ENCODE measurements at places on chromosomes 6 and 20. TPM values are rescaled to one million over a fixed set of nuclear protein-coding genes. Genes with fewer than 3 reads are reported as not detected.

The SAPCD1 gene
- total RNA-seq, result not detected

The EFCAB8 gene
- total RNA-seq, result not detected

The NKX2-2 gene
- not detected for total RNA-seq

The VSX1 gene
- 3.0 TPM for total RNA-seq

The SAMD10 gene
- 1.0 TPM for total RNA-seq

The TFAP2D gene
- total RNA-seq, result not detected

The HLA-DQA2 gene
- total RNA-seq, result 0.49 TPM

The OXT gene
- total RNA-seq, result 2.2 TPM

The NQO2 gene
- total RNA-seq, result 58.9 TPM

Measured in gastrocnemius medialis (tissue), 4 donors.